Stimulated activated CD4-positive, alpha-beta T cell treated with anti-CD3 and anti-CD28 coated beads, Interleukin-1b, Interleukin-23, amount 100 ng/mL, for 24 hours (primary cell): ENCODE measurements at places on chromosomes 16 and 17.

DNA sequence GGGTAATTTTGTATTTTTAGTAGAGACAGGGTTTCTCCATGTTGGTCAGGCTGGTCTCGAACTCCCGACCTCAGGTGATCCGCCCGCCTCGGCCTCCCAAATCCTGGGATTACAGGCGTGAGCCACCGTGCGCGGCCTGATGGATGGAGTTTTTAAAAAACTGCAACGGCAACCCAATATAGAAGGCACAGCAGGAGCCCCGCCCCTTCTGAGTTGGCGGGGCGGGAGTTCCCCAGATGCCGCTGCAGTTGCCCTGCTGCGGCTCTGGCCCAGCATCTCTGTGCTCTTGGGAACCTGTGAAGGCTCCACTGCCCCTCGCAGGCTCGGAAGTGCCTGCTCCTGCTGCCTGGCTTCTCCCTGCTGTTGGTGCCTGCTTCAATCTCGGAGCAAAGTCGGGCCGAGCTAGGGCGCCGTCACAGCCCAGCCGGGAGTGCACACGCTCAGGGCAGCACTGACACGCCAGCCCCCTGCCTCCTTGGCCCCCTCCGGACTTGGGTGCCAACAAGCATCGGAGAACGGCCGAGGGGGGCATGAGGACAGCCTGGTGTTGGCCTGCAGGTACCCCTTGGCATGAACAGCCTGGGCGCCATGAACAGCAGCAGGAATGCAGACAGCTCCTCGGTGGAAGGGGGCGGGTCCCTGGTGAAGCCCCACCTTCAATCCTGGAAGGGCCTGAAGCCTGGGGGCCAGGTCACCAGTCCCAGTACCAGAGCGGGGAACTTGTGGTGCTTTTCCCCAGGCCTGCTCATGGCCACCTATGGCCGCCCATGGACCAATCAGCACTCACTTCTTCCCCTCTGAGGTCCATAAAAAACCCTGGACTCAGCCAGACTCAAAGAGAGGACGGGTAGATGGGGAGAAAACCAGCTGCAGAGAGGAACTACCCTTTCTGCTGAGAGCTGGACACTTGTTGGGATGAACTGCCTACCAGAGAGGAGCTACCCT, 2.3 kb upstream of the NT5M start:
- DNase-seq, result peak; percentile 50

DNA sequence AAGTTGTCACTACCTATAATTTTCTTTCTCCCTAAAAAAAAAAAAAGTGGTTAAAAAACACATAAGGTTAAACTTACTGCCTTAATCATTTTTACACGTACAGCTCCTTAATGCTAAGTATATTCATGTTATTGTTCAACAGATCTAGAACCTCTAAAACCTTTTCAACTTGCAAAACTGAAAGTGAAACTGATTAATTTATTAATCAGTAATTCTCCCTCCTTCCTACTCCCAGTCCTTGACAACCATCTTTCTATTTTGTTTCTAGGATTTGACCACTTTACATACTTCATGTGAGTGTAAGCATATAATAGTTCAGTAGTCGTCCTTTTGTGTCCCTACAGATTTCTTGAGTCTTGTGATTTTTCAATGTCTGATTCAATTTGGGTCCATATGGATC, 251.4 kb upstream of the KIF2B start:
- no peak for DNase-seq

GRCh38 chr16:70576431-70577255, 53.0 kb downstream of the SF3B3 start:
- no peak for DNase-seq

GRCh38 chr17:2157081-2157480, 102.2 kb downstream of the HIC1 start:
- DNase-seq, result no peak

GRCh38 chr16:3188925-3189825, 1.2 kb downstream of the OR1F1 start:
- no peak for DNase-seq

DNA sequence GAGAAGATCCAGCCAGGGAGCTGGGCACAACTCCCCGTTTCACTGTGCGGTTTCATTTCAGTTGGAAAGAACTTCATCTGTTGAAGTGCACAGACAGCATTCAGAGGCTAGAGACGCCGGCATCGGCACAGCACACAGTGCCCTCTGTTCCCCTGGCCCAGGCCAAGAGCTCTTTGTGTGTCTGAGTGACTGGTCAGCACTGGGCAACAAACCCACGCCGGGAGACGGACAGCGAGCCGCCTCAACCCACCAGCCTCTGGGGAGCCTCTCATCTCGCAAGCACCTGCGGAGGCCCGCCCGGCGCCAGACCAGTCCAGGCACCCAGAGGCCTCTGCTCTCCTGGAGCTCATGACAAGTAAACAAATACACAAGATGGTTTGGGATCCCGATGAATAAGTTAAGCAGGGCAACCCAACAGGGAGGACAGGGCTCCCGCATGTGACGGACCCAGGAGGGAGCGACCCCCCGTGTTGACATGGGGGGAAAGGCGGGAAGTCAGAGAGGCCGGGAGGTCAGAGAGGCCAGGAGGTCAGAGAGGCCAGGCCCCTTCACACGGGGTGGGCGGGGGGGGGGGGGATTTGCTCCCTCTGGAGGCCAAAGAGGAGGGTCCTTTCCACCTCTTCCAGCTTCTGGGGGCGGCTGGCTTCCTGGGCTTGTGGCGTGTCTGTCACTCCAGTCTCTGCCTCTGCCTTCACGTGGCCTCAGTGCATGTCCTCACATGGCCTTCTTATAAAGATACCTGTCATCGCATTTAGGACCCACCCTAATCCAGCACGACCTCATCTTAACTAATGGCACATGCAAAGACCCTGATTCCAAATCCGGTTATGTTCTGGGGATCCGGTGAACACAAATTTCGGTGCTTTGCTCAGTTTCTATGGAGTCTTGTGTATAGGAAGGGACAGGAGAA, 25.8 kb upstream of the KLHDC4 start:
- DNase-seq, result no peak

DNA sequence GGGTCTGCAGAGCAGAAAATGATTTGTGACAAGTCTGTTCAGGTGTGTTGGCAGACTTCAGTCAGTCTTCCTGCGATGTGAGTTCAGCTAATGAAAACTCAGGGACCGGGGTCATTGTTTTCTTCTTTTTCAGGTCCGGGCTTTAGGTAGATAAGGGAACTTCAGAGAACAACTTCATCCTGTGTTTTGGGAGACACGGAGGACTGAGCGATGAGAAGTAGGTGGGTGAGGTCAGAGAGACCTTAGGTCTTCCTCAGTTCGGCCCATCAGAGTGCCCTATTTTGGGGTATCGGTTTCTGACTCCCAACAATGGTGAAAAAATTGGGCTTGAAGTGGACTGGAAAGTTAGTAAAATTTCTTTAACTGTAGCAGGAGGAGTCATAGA, 88.9 kb upstream of the ATF7IP2 start:
- DNase-seq, result no peak

DNA sequence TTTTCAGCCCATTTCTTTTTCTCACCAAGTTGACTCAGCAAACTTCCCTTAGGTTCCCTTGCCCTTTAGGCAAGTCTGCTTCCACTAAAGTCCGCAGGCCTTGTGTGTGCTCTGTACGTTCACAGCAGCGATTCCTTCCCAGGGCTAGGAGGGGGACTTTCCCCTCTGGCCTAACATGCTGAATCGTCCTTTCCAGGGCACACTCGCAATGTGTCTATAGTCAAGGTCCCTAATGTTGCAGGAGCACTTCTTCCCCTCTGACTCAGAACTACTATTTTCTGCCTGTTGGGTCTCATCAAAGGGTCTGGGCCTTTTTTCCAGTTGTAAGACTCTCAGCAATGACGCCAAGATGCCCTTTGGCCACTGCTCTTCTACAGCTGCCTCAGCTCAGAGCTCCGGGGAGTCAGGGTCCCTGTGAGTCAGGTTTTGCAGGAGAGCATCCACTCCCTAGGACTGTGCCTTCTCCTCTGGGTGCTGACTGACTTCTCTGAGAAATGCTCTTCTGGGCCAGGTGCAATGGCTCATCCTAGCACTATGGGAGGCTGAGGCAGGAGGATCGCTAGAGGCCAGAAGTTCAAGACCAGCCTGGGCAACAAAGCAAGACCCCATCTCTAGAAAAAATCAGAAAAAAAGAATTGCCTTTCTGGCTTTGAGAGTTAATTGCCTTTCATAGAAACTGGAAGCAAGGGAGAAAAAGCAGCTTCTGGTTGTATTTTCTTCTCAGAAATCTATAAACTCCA, 64.4 kb upstream of the TBX2 start:
- DNase-seq, result no peak

DNA sequence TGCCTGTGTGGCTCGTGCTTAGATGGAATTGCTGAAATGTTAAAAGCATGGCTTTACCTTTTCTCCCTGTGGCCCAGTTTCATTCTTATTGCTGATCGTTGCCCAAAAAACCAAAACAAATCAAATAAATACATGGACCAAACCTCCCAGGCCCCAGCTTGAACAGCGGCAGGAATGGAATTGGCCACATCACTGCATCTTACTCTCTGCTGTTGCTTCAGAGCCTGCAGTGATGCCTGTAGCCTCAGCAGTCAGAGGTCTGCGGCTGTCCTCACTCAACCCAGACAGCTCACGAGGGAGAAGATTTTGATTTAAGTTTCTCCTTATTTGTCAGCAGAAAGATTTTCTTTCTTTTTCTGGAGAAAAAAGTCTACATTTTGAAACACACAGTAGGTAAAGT, 91.5 kb downstream of the NPIPB11 start:
- DNase-seq, result no peak

DNA sequence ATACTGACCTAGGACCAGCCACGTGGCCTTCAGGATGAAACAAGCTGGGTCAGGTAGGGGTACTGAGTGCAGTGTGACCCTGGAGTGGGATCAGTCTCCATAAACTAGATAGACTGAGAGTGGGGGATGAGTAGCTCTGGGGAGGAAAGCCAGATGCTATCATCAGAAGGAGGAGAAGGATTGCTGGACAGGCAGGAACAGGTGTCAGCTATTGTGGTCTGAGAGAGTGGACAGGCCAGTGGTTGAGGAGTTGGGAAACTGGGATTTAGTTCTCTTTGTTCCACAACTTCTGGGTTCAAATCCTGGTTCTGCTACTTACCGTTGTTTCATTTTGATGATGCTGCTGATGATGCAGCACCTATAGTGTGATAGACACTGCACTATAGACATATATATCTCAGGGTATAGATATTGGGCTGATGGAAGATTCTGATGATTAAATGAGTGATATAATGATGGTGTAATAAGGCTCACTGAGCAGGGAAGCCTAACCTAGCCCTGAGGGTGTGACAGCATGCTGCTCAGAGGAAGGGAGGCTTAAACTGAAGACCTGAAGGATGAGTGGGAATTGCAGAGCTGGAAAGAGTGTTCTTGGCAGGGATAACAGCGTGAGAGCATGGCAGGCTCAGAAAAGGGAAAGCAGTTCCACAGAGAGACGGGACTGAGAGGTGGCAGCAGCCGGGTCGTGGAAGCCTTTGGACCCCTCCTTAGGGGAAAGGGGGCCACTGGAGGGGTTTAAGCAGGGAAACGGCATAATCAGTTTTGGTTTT, 66.0 kb downstream of the SNX20 start:
- DNase-seq, result no peak
